Hindlimb muscle (tissue), 1 donor: ENCODE measurements at places on chromosomes 7 and 10.
A peak's percentile ranks its signal among the peaks of the same experiment; 100 is the strongest.

DNA sequence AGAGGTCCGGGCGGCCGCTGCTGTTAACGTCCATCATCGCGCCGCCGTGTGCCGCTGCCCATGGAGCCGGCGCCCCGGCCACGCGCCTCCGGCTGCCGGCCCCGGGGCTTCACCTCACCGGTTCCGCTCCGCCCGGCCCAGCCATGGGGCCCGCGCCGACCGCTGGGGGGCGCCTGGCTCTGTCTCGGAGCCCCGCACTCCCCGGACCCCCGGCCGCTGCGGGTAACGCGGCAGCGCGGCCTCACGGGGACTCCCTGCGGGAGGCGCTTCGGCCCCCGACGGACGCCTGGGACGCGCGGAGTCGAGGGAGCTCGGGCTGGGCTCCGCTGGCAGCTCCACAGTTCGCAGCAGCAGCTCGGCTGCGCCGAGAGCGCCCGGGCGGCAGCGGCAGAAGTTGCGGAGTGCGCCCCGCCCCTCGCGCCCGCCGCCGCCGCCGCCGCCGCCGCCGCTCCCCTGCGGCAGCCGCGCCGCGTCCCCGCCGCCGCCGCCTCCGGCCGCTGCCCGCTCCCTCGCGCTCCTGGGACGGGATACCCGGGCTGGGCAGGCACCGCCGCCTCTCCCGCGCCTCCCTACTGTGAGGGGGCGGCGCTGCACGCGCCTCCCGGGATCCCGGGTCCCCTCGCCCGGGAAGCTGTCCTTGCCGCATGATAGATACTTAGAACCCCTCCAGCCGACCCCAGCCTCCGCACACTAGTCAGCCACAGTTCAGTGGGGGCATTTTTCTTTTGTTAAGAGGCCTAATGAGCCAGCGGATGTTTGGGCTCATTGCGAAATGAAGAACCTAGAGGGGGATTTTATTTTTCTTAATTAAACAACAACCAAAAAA, at the start of gene HTR7:
Gene HTR7 (minus strand): TSS at position 405 of the 826 bp plus-strand sequence. CDS start 368 bp downstream, at position 37.
- peak; percentile 54 for DNase-seq

- no peak for DNase-seq
Observed at GRCh38 chr10:104433669-104434068, 80.0 kb downstream of the CFAP58 start.

DNA sequence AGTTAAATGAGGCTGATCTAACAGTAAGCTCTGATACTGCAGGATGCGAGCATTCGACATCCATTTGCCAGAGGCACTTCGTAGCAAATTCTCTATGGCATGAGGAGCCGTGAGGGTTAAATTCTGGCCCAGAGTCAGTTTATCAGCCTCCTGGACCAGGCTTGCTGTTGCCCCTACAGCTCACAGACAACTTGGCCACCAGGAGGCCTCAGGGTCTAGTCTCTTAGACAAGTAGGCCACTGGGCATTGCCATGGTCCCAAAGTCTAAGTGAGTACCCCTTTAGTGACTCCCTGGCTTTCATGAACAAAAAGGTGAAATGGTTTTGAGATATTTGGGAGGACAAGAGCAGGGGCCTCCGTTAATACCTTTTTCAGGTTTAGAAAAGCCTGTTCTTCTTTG, 178.0 kb upstream of the MBL2 start:
- DNase-seq = no peak

DNA sequence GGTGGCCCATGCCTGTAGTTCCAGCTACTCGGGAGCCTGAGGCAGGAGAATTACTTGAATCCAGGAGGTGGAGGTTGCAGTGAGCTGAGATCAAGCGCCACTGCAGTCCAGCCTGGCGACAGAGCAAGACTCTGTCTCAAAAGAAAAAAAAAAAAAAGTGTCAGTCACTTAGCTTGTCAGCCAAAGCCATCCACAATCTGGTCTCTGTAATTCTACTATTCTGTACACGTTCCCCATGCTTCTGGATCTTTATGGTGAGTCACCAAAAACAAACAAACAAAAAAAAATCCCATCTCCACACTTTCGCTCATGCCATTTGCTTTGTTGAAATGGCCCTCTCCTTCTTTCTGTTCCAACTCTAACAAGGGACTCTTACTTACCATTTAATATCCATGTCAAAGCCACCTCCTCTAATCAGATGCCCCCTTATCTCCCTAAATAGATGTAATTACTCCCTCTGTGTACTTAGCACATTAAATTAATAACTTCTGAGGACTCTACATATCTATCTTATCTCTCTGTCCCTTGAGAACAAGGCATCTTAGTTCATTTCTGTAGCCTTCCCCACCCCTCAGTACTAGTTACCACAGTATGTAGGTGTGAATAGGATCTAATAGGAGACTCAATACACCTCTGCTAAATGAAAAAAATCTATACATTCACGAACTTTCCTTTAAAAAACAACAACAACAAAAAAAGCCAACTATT, 128.4 kb downstream of the ELMO1 start:
- no peak for DNase-seq

GRCh38 chr10:103232772-103233488, 12.8 kb upstream of the RPEL1 start:
- DNase-seq = no peak

GRCh38 chr10:101310529-101311184, 43.3 kb upstream of the BTRC start:
- DNase-seq = no peak

DNA sequence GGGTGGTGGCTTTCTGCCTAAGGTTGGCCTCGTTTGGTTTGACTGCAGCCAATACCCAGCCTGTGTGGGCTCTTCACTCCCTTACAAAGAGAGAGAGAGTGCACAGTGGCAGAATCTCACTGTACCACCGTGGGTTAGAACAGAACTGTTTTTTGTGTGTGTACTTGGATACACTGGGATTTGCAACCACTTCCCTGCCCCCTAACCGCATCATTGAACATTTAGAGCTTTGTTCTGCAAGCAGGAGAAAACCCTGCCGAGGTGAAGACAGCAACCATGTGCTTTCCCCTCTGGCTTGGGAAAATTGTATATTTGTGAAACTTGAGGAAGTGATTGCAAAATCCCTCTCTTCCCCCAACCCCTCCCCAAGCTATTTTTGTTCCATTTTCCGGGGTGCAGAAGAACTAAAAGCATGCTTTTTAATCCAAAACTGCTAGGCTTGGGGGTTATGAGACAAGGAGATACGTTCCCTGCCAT, 201.2 kb downstream of the TCF7L2 start:
- DNase-seq = no peak
